ENCODE measurements at places on chromosomes 6 and 20. TPM values are rescaled to one million over a fixed set of nuclear protein-coding genes. Genes with fewer than 3 reads are reported as not detected.

The GINS1 gene
- total RNA-seq: 6.5 TPM

The IL17A gene
- total RNA-seq: not detected

The KHDC1L gene
- total RNA-seq: not detected

The TCF21 gene
- total RNA-seq: 9.0 TPM

The CCN6 gene
- not detected for total RNA-seq

The COL21A1 gene
- 59.2 TPM for total RNA-seq

The NFS1 gene
- total RNA-seq: 48.5 TPM

The RHAG gene
- not detected for total RNA-seq

The C20orf141 gene
- total RNA-seq: not detected

The HUS1B gene
- 0.33 TPM for total RNA-seq

GRCh38 chr6:90428514-90428913 is 131.9 kb upstream of the BACH2 start:
- H3K27ac ChIP-seq: no peak overlapping the region
- no peak for DNase-seq
- no peak overlapping the region for H3K4me3 ChIP-seq
- no peaks in the 10 kb centered on the region for H3K4me1 ChIP-seq
- peaks cover 3% of the 10 kb centered on the region for H3K27me3 ChIP-seq

- peak overlapping the region; percentile 48 for H3K4me3 ChIP-seq
- peak; percentile 87 for DNase-seq
- H3K27ac ChIP-seq: peak overlapping the region; percentile 74
- peaks cover 11% of the 10 kb centered on the region for H3K27me3 ChIP-seq
- H3K4me1 ChIP-seq: no peaks in the 10 kb centered on the region
These were observed 774 bp downstream of the PLEKHG1 start for GRCh38 chr6:150600301-150601017.

DNA sequence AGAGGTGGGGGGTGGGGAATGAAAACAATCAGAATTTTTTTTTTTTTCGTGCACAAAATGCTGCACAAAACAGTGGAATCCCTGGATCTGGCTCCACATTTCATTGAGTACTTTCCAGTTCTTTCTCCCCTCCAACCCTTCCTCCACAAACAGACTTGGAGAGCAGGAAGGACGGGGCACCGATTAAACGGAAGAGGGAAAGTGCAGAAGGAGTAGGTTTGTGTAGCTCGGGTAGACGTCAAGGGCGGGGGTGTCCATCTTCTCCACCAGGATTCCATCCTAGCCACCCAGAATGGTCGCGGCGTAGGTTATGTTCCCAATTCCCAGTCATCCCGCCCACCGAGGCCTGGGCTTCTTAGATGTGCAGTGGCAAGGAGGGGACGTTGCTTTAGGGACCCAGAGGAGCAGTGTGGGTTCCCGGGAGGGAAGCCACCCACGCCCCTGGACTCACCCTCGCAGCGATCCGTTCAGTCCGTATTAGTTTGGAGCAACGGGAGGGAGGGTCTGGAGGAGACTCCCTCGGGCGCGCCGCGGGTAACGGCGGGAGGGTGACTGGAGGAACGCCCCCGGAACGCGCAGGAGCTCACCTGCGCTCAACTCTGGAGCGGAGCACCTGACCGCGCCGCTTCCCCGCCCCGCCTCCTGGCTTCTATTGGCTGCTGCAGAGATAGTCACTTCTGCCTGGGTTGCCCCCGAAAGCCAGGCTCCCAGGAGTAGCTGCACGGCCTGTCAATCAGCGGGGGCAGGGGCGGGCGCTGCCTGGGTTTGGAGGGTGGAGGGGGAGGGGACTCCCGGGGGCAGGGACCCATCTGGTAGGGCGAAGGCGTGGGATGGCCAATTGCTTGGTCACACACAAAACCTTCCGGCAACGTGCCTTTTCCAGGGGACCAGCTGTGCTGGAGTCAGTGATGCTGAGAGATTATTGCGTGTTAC is at the start of gene ENPP5:
ENPP5 (minus strand) TSS at position 624 of the 933 bp plus-strand sequence. CDS start 2,718 bp downstream, outside the sequence.
- no peaks in the 10 kb centered on the region for H3K27me3 ChIP-seq
- H3K4me1 ChIP-seq: no peaks in the 10 kb centered on the region
- peak; percentile 93 for DNase-seq
- peak within 1 kb of the TSS; percentile 61 for H3K27ac ChIP-seq
- H3K4me3 ChIP-seq: peak within 1 kb of the TSS; percentile 79
- H3K36me3 ChIP-seq: no peaks in the 10 kb centered on the region

DNA sequence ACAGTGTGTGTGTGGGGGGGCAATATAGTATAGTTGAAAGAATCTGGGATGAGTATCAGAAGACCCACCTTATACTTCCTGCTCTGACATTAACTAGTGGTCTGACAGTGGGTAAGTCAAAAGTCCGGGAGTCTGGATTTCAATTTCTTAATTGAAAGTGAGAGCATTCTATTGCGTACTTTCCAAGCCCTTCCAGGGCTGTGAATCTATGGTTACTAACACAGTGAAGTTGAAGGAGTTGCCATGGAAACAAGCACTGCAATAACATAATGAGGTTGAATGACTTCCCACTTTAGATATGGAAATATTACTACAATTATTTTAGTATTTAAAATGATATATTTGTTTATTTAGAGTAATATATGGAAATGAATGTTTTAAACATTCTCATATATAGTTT is 80.2 kb downstream of the MLIP start:
- H3K36me3 ChIP-seq: no peaks in the 10 kb centered on the region
- no peaks in the 10 kb centered on the region for H3K27me3 ChIP-seq
- no peak overlapping the region for H3K27ac ChIP-seq
- H3K4me3 ChIP-seq: no peak overlapping the region
- no peaks in the 10 kb centered on the region for H3K4me1 ChIP-seq
- peak; percentile 34 for DNase-seq

GRCh38 chr6:18513253-18513798 is 126.2 kb downstream of the RNF144B start:
- no peaks in the 10 kb centered on the region for H3K4me1 ChIP-seq
- no peaks in the 10 kb centered on the region for H3K36me3 ChIP-seq
- H3K27me3 ChIP-seq: no peaks in the 10 kb centered on the region
- H3K27ac ChIP-seq: no peak overlapping the region

DNA sequence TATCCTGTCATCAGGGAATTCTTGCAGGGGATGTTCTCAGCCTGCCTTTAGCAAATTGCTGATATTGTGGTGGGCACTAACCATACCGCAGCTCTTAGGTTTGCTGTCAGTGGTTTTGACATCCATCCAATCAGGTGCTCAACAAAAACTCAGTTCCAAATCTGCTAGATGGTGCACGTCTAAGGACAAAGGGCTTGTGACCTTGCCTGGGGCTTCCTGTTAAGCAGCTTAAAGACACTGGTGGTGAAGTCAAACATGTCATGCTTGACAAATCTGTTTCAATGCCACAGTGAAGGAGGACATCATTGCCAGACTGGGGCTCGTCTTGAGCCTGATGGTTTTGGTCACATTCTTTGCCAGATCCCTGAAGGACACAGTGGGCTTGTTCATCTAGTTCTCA is 179.8 kb upstream of the NOX3 start:
- no peaks in the 10 kb centered on the region for H3K27me3 ChIP-seq
- no peaks in the 10 kb centered on the region for H3K36me3 ChIP-seq
- no peak for DNase-seq

GRCh38 chr6:163648868-163649267 is 234.3 kb downstream of the QKI start:
- peaks cover 7% of the 10 kb centered on the region for H3K4me1 ChIP-seq
- no peaks in the 10 kb centered on the region for H3K27me3 ChIP-seq
- H3K4me3 ChIP-seq: no peak overlapping the region

DNA sequence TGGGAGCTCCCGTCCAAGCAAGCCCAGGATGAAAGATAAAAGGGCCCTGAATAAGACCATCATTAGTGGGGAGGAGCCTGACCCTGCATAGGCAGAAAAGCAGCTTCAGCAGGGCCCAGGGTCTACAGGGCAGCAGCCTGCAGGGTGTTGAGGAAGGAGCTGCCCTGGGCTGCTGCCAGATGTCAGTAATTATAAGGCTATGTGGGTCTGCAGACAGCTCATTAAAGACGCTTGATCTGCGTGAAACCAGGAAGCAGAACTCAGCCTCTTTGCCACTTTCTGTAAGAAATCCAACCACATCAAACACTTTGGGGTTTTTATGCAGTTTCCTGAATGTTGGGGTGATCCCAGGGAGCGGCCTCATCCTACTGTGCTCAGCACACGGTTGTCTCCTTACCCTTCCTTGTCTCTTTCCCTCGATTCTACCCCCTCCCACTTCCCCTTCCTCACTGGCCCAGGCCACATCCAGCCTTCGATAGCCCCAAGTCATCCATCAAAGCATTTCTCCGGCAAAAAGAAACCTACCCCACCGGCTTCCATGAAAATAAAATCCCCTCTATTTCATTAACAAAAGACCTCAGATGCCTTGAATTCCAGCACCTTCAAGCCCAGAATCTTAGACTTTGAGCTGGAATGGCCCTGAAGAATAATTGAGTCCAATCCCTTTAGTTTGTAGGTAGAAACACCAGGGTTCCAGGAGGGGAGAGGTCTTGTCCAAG is 1.0 kb upstream of the TGM6 start:
- H3K27ac ChIP-seq: no peak overlapping the region
- H3K4me1 ChIP-seq: no peaks in the 10 kb centered on the region
- H3K4me3 ChIP-seq: no peak overlapping the region
- H3K36me3 ChIP-seq: no peaks in the 10 kb centered on the region
- H3K27me3 ChIP-seq: no peaks in the 10 kb centered on the region

DNA sequence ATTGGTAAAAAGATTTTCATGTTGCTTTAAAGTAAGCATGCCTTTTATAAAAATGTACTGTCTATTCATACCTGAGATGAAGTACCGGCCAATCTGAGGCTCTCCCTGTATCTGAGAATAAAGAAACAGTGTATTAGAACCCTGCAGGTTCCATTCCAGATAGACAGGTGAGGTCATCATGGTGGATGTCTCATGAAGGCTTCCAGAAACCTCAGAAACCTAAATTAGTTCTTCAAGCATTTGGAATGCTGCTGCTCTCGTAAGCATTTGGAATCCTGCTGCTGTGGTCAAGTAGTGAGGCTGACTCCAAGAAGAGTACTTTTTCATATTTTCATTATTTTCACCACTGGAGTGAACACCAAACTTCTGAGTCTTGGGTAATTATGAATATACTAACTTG is 642.3 kb downstream of the MAFB start:
- H3K27ac ChIP-seq: no peak overlapping the region
- no peaks in the 10 kb centered on the region for H3K27me3 ChIP-seq
- DNase-seq: no peak
- no peaks in the 10 kb centered on the region for H3K36me3 ChIP-seq
- no peaks in the 10 kb centered on the region for H3K4me1 ChIP-seq

DNA sequence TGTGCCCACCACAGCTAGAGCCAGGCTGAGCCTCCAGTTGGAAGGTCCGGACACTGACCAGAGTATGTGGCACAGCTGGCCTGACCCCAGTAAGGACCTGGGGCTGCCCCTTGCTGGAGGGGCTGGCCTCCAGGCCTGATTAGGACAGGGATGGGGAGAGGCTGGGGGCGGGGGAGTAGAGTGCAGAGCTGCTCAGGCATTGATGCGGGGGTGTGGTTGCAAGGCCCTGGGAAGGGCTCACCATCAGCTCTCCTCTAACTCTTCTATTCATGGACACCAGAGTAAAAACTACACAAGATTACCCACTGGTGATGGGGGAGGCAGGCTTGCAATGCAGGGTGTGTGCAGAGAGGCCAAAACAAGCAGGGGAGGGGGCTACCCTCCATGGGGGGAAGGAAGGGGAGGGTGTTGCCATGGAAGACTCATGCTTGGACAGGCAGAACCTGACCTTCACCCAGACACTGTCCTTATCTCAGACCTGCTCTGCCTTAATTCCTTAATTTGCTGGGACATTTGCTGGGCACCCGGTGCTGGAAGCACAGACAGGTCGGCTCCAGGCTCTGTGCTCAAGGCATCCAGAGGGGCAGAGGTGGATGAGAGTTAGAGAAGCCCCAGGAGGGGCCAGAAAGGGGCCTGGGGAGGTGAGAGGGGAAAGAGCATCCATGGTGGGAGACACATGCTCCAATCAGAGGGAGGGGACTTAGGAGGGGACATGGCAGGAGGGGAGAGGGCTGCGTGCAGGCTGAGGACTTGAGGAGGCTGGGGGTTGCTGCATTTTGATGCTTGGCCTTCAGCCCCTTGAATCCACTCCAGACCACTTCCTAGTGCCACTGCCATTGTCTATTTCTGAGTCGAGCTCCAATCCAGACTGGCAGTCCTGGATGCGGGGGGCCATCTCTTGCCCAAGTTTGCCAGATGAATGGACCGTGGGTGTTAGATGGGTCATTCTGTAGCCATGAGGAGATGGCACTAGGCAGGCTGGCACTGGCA is 7.6 kb upstream of the EMILIN3 start:
- no peak overlapping the region for H3K27ac ChIP-seq
- peaks cover under 1% of the 10 kb centered on the region for H3K27me3 ChIP-seq

GRCh38 chr6:56483929-56484328 is 158.8 kb downstream of the DST start:
- peaks cover 3% of the 10 kb centered on the region for H3K36me3 ChIP-seq
- no peak overlapping the region for H3K27ac ChIP-seq
- peaks cover 4% of the 10 kb centered on the region for H3K4me1 ChIP-seq
- no peak overlapping the region for H3K4me3 ChIP-seq

GRCh38 chr20:39364320-39364719 is 402.2 kb downstream of the DHX35 start:
- no peaks in the 10 kb centered on the region for H3K4me1 ChIP-seq
- H3K27me3 ChIP-seq: no peaks in the 10 kb centered on the region
- no peaks in the 10 kb centered on the region for H3K36me3 ChIP-seq
- no peak for DNase-seq
- H3K27ac ChIP-seq: no peak overlapping the region
- H3K4me3 ChIP-seq: no peak overlapping the region

DNA sequence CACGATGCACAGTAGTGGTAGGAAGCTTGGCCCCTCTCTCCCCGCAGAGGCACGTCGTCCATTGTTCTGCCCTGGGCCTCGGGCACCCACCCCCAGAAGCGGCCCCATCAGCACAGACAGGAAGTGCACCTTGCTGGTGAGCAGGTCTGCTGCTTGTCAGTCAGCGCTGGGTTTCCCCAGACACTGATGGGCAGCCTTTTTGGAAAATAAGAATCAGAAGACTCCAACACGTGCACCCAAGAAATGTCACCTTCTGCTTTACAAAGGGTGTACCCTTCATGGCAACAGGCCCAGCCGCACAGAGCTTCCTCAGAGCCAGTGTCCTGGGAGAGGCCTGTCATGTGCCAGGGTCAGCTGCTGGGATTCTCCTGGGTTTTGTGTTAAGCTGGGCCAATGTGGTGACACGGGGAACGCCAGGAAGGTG is 34.7 kb upstream of the IRF4 start:
- DNase-seq: no peak
- H3K27ac ChIP-seq: no peak overlapping the region
- no peak overlapping the region for H3K4me3 ChIP-seq
- no peaks in the 10 kb centered on the region for H3K4me1 ChIP-seq

- H3K4me1 ChIP-seq: peaks cover 4% of the 10 kb centered on the region
- H3K4me3 ChIP-seq: no peak overlapping the region
- no peaks in the 10 kb centered on the region for H3K36me3 ChIP-seq
- DNase-seq: no peak
- no peaks in the 10 kb centered on the region for H3K27me3 ChIP-seq
- H3K27ac ChIP-seq: no peak overlapping the region
These were observed 123.8 kb upstream of the TMEM170B start for GRCh38 chr6:11413728-11414127.

- no peak overlapping the region for H3K27ac ChIP-seq
- H3K36me3 ChIP-seq: no peaks in the 10 kb centered on the region
- no peaks in the 10 kb centered on the region for H3K27me3 ChIP-seq
These were observed 464.9 kb downstream of the LMBRD1 start for GRCh38 chr6:69331886-69332285.
